ENCODE measurements at places on chromosomes 4 and X.
A peak's percentile ranks its signal among the peaks of the same experiment; 100 is the strongest.

GRCh38 chr4:154711522-154711921 is 32.3 kb upstream of the LRAT start:
- no peak for DNase-seq

GRCh38 chrX:41382714-41383645 is 49.0 kb downstream of the DDX3X start:
- DNase-seq: no peak

GRCh38 chrX:131704136-131704695 is 160.3 kb downstream of the OR13H1 start:
- DNase-seq: no peak

DNA sequence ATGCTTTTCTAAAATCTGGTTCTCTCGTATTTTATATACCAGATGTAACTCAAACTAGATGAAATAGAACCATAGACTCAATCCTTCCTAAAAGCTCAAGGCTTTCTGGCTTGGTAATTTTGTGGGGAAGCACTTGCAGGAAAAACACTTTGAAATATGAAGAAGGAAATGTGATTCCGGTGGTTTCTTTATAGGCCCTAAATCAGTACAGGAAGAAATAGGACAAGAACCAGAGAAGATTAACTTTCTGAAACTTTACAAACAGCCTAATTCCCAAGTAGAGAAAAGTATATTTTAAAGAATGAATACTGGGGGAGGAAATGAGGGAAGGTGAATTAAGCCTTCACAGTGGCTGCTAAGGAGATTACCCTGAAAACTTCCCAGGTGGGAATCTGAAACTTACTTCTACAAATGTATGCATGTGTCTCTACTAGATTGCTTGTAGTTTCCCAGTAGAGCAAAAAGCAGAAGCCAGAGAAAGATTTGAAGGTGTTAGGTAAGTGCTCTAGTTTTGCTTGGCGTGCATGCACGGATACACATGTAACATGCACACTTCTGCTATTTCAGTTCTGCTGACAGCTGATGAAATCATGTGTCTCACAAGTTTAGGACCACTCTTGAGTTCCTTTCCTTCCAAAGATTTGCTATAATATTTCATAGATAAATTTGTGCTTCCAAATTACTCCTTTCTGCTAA is 92.1 kb downstream of the AFF1 start:
- DNase-seq: no peak

DNA sequence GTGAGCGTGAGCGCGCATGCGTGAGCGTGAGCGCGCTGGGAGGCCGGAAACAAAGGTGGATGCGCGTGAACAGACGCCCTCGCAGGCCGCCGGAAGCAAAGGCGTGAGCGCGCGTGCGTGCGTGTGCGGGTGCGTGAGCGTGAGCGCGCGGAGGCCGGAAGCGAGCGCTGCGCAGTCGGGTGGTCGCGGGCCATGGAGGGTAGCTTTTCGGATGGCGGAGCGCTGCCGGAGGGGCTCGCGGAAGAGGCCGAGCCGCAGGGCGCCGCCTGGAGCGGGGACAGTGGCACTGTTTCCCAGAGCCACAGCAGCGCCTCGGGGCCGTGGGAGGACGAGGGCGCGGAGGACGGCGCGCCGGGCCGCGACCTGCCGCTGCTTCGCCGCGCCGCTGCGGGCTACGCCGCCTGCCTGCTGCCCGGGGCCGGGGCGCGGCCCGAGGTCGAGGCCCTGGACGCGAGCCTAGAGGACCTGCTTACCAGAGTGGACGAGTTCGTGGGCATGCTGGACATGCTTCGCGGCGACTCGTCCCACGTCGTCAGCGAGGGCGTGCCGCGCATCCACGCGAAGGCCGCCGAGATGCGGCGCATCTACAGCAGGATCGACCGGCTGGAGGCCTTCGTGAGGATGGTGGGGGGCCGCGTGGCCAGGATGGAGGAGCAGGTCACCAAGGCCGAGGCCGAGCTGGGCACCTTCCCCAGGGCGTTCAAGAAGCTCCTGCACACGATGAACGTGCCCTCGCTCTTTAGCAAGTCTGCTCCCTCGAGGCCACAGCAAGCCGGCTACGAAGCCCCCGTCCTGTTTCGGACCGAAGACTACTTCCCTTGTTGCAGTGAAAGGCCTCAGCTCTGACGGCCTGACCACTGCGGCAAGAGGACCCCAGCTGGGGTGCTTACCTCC is at the start of gene BLOC1S4:
BLOC1S4 (plus strand) TSS at position 157 of the 894 bp plus-strand sequence; CDS start at position 193, 36 bp downstream.
- peak; percentile 93 for DNase-seq

GRCh38 chr4:47198791-47199190 is 167.4 kb downstream of the GABRB1 start:
- no peak for DNase-seq

DNA sequence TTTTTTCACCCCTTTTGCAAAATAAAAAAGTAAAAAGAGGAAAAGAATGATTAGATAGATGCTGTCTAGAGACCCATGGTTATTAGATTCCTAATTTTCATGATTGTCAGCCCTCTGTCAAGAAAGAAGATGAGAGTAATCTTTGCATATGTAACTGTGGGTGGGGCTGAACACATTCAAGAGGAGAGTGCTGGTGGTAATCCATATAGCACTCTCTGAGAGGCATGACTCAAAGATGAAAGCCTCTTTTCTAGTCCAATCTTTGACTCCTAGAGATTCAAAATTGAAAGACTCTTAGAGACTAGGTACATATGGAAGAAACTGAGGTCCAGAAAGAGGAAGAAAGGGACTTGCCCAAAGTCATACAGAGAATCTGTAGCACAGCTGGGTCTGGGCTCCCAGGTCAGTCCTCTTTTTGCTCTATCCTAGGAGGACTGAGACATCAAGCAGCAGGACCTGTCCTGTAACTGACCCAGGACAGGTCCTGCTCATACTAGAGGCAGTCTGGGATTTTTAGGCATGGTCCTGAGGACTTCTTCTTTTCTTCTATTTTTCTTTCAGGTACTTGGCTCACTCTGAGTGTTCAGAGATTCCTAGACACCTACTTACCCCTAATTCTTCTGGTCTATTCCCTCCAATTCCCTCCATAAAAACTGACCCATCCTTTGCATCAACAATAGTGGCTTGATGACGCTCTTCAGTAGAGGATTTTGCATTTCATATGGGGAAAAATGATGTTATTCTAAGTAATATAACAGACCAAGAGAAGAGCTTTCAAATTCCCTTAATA is 23.8 kb downstream of the VSIG4 start:
- no peak for DNase-seq

DNA sequence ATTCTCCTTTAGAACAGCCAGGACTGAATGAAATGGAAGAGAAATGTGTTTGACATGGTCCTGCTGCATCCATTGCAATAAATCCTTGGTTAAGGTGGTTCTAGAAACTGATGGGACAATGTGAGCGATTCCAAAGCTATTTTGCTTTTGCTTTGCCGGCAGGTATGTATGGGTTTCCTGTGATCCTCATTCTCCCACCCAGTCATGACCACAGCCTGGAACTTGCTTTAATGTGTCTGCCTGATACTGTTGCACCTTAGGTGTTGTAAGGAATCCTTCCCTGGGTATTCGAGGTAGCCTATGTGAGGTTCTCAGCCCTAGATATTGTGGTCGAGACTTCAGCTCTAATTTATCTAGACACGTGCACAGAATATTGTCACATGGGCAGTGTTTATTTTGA is 86.1 kb downstream of the ZNF518B start:
- no peak for DNase-seq

GRCh38 chr4:3812211-3812934 is 46.2 kb downstream of the ADRA2C start:
- no peak for DNase-seq

- no peak for DNase-seq
Measured at GRCh38 chr4:122973465-122973864, 51.1 kb upstream of the NUDT6 start.

- no peak for DNase-seq
Measured at GRCh38 chr4:54661169-54661568, 3.4 kb downstream of the KIT start.

- no peak for DNase-seq
Measured at GRCh38 chrX:1026263-1027015, 186.0 kb downstream of the CRLF2 start.
